ENCODE measurements at places on chromosomes 3 and 15.

- no peak for DNase-seq
These were observed 1.1 kb upstream of the MGLL start for GRCh38 chr3:127823426-127823857.

- DNase-seq = no peak
These were observed 67.9 kb upstream of the UBE2E2 start for GRCh38 chr3:23135026-23135785.

DNA sequence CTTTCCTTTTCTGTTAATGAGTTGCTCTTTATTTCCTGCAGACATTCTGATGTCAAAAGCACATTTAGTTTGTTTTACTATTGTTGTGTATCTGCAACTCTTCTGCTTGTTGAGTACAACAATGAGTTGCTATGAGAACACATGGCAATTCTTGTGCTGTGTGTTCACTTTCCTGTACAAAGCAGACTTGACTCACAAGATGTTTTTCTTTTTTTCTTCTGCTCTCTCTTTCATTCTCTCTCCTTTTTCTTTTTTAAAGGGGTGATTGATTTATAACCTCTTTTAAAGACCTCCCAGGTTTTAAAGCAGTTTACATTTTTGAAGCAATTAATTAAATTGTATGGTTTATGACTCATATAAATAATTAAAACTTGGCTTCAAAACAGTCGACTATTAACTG lies 31.6 kb upstream of the ABHD10 start:
- no peak for DNase-seq

DNA sequence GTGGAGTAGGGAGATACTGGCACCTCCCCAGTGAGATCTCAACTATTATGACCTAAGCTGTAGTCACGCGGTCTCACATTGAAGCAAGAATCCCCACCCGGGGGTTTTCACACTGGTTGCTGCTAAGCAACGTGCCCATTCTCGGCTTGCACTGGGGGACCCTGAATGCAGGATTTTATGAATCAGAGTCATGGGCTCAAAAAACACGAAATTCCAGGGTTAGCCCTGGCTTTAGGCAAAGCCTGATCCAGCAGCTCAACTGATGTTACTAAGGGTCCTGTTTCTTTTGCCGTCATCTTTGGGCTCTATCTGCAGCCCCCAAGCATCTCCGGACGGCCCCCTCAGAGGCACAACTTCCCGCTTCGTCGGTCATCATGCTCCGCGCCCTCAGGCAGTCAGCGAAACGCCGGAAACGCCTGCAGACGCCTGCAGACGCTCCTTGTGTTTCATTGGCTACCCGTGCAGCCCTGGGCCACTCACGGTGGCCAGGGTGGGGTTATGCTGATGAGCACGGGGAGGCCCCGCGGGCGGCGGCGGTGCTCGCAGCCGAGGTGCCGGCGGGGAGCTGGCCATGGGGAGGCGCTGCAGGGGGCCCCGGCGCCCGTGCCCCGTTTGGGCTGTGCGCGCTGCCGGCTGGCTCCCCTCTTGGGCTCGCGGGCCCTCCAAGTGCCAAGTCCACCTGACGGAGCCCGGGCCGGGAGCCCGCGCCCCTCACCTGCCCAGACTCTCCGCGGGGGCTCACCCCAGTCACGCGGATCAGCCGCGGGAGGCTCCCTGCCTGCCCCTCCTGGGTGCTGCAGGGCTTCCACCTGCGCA lies 25.8 kb downstream of the EFCC1 start:
- peak; percentile 85 for DNase-seq

DNA sequence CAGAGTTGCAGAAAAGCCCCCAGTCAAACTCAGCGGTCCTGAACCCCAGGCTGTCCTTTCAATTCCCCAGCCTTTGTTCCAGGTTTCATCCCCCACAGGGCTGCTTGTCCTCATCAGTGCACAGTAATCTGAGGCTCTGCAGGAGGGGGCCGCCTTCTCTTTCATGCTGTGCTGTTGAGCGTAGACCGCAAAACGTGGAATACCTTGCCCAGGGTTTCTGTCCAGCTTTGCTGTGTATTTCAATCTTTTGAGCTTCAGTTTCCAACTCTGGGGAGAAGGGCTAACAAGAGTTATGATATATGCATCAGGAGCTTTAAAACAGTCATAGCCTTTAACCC lies 64.8 kb downstream of the FAM43A start:
- DNase-seq = no peak

DNA sequence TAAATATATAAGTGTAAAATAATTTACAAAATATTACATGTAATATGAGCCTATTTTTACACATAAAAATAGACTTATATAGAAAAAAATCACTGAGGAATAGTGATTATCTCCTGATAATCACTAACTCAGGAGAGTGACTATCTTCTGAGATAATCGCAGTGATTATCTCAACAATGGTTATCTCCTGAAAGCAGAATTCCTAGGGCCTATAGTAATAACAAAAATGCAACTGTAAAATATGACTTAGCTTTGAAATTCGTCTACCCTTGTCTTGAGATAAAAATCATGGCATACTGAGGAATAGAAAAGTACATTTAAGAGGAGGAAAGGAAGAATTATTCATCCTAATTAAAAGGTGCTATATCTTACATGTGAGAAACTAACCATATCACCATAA lies 117.0 kb upstream of the ASB14 start:
- DNase-seq = no peak

DNA sequence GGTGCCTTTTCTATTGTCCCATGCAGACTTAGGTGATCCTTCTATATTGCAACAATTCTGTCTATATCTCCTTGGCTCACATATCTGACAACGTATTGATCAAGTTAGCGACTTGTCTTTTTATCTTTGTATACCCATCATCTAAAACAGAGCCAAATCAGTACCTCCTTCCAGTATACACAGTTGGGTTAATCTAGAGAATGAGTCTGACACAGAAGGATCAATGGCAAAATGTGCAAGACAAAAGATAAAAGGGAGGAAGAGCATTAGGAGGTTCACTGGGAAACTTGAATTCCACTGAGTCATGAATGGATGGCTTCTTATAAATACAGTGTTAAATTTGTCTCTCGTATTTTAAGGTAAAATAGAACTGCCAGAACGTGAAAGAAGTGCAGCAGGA lies 6.0 kb downstream of the AADAC start:
- no peak for DNase-seq

DNA sequence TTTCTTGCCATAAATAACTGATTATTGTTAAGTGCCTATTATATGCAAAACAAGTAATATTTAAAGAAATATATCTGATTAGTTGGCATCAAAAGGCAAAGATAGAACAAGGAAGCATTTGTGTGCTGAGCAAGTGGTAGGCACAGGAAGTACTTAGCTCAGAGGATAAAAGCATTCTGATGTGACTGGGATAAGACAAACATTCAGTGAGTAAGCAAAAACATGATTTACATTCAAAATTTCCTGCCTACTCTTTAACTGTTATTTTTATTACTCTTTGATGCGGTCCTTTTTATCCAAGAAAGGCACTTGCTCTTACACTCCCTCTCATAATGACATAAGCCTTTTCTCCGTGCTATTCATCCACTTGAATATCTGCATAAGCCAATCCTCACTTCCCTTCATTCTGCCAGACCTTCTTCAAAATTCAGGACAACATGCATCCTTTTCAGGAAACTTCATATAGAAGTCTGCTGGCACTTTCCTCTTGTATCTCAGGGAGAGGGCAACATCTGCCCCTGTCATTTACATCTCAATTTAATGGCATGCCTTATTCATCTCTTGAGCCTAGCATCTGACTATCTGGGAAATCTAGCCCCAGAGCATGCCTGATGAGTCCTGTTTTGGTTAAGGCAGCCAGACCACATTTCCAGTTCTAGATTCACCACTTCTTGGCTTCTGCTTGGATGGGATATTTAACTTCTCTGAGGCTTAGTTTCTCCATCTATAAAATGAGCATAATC lies 478.2 kb upstream of the ROBO2 start:
- DNase-seq = no peak

DNA sequence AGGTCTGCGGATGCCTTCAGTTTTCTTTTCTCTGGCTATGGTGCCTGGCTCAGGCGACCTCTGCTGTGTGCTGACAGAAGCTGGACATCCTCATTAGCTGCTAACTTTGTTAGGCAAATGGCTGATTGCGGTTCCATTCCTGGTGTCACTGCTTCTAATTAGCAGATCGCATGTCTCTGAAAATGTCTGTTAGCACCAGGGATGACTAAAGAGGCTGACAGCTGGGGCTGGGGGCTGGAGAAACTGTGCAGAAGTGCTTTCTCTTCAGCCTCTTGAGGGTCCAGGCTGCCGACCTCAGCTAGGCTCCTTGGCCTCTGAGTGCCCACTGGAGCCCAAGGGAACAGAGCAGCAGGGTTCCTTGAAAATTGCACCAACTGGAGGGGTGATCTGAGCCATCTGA lies 39.3 kb downstream of the CHCHD6 start:
- no peak for DNase-seq

GRCh38 chr3:125192190-125193035 lies 20.1 kb downstream of the SLC12A8 start:
- no peak for DNase-seq

- peak; percentile 68 for DNase-seq
These were observed 229.7 kb upstream of the TBL1XR1 start for GRCh38 chr3:177426878-177427495.
